Mesenteric fat pad (tissue), 1 donor: ENCODE measurements at places on chromosomes 3 and 15. TPM values are rescaled to one million over a fixed set of nuclear protein-coding genes. Genes with fewer than 3 reads are reported as not detected.

SAMMSON gene
- total RNA-seq, result not detected

GRCh38 chr3:4416427-4416945 is 50.6 kb downstream of the SUMF1 start:
- no peak for DNase-seq

DNA sequence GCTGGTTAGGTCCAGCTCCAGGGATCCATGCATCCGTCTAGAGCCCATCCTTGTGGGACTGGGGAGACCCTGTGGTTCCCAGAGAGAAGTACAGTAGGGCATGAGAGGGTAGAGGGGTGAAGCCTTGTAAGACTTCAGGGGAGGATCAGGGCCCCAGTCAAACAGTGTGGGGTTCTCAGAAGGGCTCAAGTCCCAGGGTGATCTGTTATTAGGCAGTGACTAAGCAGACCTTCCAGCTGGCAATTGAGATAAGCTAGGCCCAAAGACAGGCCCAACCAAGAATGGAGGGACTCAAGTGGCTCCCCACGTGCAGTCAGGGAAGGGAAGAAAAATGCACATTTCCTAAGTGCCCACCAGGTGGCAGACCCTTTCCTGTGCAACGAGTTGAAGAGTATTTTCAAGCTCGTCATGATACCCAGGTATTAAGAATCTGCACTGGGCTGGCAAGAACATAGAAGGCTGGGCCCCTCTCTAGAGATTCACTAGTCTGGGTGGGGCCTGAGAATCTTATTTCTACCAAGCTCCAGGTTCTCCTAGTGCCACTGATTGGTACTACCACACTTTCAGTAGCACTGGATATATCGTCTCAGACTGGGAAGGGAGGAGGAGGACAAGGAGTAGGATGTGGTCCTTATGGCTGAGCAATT is 240.8 kb downstream of the NR1D2 start:
- DNase-seq, result no peak

GRCh38 chr15:63212050-63213004 is 22.9 kb downstream of the RAB8B start:
- no peak for DNase-seq

ZNF609 gene
- 37.9 TPM for total RNA-seq

- no peak for DNase-seq
Measured at GRCh38 chr15:70852501-70853317, 1.2 kb downstream of the LARP6 start.
